ENCODE measurements at places on chromosomes 11 and 22. TPM values are rescaled to one million over a fixed set of nuclear protein-coding genes. Genes with fewer than 3 reads are reported as not detected.

- DNase-seq: no peak
Measured at GRCh38 chr11:124672536-124673215, 863 bp downstream of the SIAE start.

DNA sequence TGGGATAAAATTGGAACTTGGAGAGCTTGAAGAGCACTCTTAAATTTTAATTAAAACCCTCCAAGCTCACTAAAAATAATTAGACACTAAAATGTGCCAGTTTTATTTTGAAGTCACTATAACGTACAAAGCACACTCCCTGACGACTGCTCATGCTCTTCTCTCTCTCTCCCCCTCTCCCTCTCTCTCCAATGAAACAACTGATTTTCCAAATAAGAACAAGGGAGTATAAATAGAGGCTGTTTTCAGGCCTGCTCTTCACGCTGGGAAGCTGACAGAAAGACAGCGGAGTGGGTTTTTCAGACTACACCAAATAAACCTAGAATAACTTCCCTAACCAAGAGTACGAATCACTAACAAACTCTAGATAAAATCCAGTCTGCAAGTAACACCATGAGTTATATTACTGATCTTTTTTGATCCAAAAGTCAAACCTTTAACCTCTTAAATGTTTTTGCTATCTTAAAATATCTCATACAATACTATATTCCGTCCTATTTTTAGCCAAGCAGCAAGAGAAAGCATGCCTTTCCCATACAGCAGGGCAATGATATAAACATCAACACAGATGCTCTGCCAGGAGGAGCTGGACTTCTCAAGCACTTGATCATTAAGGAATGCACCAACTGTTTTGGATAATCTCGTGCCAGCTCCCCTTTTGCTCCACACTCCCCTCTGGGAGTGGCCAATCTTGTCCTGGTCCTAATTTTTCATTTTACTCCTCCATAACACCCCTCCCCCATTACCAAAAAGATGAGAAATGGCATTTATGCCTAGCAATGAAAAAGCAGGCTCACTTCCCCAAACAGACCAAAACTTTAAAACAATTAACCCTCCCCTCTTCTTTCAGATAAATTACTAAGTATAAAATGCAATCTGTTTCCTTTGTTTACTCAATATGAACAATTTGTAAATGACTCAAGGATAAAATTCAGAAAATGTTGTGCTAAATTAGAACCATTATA is 116.9 kb downstream of the SOX6 start:
- DNase-seq: no peak

GRCh38 chr11:84089072-84090057 is 803.2 kb upstream of the CCDC90B start:
- DNase-seq: peak; percentile 1

DNA sequence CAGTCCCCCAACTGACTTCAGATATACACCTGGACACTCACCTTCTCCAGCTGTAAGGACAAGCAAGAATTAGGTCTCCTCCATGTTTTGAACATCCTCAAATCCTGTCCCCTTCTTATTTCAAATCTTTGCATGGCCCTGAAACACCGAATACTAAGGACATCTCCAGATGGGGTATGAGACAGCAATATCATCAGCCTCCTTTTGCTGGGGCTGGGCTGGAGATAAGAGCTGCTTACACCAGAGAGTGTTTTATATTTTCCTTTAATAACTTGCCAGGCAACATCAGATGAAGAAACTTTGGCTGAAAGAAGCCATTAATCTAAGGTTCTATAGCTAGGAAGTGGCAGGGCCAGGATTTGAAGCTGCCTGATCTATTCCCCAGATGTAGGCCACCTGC is 21.6 kb downstream of the TUG1 start:
- no peak for DNase-seq

GRCh38 chr11:55806248-55806647 is 4.9 kb upstream of the OR5L1 start:
- DNase-seq: no peak

DNA sequence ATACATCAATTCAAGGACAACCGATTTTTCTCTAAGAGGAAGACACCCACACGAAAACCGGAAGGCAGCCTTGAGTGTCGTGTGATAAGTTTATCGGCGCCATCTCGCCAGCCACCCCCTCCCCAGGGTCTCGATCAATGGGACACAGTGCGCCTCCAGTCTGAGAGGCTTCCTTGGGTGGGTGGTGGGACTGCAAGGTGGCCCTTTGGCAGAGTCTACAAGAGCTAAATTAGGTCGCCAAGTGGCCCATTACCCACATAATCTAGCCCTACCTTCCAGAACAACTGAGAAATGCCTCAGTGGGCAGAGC is 64.0 kb downstream of the CD6 start:
- DNase-seq: no peak

DNA sequence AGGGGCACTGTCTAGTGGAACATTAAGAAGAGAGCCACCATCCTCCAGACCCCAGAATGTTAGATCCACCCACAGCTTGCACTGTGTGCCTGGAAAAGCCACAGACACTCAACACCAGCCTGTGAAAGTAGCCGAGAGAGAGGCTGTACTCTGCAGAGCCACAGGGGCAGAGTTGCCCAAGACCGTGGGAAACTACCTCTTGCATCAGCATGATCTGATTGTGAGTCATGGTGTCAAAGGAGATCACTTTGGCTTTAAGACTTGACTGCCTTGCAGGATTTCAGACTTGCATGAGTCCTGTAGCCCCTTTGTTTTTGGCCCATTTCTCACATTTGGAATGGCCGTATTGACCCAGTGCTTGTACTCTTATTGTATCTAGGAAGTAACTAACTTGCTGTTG is 115.9 kb upstream of the CCDC179 start:
- peak; percentile 92 for DNase-seq

DNA sequence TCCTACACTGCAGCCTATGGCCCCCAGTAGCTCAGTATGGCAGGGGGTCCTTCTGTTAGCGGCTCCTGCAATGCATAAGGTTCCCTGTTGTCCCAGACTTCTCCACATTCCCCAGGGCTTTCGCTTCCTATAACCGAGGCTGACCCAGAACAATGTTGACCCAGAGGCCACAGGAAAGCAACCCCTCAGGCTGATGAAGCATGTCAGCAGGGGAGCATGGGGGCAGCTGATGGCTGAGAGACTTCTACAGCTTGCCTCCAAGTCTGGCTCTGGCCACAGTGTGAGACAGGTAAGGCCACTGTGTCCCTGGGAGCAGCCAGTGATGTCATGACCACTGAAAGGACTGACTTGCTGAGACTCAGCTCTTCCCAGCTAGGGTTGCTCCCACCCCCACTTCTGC is 12.5 kb upstream of the PPFIBP2 start:
- DNase-seq: no peak

- no peak for DNase-seq
Measured at GRCh38 chr11:35247863-35248262, 108.9 kb downstream of the CD44 start.

DNA sequence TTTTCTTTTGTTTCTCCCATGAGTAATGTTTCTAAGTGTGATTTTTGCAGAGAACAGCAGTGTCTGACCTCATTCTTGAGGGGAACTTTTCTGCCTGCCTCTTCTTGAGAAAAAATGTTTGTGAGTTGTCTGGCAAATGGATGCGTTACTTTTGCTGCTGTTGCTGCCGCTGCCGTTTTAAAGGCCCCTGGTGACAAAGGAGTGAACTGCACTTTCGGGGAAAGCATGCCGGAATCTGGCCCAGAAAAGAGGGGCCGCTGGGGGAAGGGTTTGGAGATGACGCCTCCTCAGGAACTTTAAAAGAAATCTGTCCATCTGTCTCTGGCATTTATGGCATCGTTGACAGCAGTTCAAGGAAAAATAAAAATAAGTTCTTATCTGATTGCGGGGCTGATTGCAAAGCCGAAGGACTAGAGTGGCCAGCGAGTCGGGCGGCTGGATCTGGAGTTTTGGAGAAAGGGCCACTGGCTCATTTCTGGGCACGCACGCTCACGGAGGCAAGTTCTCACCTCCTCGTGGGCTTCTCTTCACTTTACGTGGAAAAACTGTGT is 16.5 kb downstream of the ZBTB16 start:
- DNase-seq: peak; percentile 12

DNA sequence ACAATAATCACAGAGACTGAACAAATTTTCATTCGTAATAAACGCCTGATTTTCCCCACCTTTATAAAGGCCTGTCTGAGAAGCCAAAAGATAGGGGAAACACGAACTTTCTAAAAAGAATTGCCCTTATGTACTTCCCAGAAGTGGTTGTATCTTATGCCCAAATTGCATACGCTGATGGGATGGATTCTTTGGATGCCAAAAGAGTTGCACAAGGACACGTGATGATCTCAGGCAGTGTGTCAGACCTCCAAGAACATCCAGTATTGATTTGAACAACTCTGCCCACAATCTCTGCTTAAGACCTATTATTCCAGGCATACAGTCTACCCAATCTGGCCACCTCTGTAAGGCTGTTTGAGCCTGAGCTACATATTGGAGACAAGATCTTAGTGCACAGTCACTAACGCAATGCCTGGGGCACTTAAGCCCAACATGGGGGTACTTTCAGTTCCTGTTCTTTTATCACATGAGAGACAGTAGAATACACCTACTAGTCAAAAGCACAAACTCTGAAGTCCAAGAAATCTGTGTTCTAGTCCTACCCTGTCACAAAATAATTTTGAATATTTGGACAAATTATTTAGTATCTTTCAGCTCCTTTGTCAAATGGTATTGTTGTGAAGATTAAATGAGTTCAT is 38.9 kb downstream of the OR10A6 start:
- peak; percentile 58 for DNase-seq

GRCh38 chr22:47573141-47573540 is 810.7 kb downstream of the TBC1D22A start:
- DNase-seq: no peak

DNA sequence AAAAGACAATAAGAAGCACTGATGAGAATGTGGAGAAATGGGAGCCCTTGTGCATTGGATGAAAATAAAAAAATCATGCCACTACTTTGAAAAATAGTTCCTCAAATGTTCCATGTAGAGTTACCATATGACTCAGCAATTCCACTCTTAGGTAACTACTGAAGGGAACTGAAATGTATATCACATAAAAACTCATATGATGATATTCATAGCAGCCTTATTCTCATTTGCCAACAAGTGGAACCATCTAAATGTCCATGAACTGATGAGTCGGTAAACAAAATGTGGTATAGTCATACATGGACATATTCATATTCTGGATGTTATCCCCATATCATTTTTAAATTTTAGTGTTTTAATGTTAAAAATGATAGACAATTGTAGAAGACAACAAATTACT is 3.5 kb downstream of the KRTAP5-9 start:
- no peak for DNase-seq

LGALS1 gene
- total RNA-seq: 11,230 TPM

YPEL1 gene
- total RNA-seq: 2.3 TPM

GRIK4 gene
- 0.17 TPM for total RNA-seq

FAM180B gene
- total RNA-seq: not detected

BAIAP2L2 gene
- total RNA-seq: 0.26 TPM

OTOG gene
- total RNA-seq: not detected

OR52I2 gene
- not detected for total RNA-seq

RAC2 gene
- 2.1 TPM for total RNA-seq

MFNG gene
- total RNA-seq: under 0.01 TPM

TENM4 gene
- 48.4 TPM for total RNA-seq

KRTAP5-8 gene
- not detected for total RNA-seq

All from fibroblast of lung (primary cell).